ENCODE measurements at places on chromosomes 6 and 20.

DNA sequence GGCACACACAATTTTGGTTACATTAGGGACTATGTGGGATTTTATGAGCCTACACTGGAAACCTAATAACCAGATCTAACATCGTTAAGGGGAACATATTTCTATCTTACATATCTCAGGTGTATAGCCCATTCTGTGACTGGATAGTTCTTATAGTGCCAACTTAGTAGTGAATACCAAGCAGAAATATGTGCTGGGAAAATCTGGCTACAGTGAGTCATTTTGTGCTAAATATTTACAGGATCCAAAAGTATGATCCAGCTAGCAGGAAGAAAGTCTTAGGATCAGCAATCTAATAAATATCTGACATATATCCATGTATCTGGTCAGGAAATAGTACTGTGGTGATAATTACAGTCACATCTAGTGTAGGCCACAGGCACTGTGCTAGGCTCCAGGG is 94.6 kb upstream of the INSM1 start:
- no peak for DNase-seq

DNA sequence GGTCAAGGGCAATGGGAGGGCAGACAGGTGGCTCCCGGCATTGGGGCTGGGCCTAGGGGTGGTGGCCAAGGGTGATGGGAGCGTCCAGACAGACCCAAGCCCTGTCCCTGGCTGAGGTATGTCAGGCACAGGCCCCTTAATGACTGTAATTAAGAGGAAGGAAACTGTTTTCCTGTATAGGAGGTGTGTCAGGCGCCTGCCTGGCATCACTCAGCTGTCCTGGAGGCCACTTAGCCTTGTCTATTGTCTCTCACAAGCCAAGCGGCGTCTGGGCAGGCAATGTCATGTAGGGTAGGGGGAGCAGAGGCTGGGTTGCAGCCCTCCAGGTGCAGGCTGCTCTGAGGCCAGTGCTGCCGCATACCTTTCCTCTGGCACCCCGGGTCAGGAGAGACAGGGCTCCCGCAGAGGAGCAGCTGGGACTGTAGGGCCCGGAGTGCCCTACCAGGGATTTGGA is 3.9 kb upstream of the FAM83C start:
- DNase-seq, result no peak

GRCh38 chr6:115544765-115545671 is 515.7 kb downstream of the FRK start:
- DNase-seq, result no peak

DNA sequence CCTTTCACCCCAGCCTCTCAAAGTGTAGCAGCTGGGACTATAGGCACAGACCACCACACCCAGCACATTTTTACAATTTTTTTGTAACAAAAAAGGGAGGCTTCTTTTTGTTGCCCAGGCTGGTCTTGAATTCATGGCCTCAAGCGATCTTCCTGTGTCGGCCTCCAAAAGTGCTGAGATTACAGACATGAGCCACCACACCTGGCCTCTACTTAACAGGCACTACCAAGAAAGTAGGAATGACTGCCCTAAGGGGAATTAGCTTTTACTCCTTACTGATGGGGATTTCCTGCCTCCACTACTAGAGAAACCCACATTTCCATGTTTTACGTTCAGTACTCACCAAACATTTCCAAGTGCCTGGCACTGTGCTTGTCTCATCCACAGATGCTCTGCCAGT is 109.6 kb downstream of the CARMIL1 start:
- DNase-seq, result no peak

- DNase-seq, result no peak
These were observed 118.0 kb downstream of the DLL1 start for GRCh38 chr6:170172825-170173256.

DNA sequence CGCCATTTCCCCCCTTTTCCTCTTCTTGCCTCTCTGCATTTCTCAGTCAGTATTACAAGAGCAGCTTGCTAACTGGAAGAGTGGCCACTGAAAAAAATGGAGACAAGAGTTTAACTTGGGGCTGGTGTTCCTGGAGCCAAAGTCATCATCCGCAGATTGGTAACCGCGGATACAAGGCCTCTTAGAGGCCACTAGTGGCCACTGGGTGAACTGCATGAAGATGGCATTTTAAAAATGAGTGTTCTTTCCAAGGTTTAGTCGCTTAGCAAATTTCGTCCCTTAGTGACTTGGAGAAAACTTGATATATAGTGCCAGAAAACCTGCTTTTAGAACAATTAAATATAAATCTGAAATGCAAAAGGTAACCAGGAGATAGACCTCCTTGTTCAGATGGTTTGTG is 4.8 kb downstream of the F13A1 start:
- no peak for DNase-seq

DNA sequence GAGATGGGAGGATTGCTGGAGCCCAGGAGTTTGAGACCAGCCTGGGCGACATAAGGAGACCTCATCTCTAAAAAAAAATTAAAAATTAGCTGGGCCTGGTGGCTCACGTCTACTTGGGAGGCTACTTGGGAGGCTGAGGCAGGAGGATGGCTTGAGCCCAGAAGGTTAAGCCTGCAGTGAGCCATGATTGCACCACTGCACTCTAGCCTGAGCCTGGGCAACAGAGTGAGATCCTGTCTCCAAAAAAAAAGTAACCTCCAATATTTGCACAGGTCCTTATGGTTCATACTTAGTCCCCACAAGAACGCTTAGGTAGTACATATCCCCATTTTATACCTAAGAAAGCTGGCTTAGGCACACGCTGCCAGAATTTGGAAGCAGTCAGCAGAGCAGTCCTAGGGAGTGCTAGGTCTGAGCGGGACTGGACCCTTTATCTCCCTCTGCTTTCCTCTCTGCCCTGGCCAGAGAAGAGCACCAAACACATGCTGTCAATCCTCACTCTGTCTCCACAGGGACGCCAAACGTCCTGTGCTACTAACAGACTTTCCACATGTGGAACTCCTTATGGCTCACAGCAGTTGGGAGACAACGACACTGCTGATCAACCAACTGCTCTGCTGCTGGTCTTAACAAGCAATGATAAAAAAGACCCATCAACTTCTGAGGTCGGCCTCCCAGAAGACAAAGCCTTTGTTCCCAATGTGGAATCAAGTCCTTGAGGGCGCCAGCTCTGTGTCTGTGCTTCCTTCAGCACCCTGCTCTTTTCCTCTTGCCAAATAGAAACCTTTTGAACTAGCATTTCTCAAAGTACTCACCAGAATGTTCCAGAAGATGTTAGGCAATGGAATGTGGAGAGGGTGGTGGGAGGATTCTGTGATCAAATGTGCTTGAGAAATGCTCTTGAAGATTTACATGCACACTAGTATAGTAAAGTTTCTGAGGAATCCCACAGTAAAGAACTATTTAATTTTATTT is 226.3 kb upstream of the DTNBP1 start:
- no peak for DNase-seq

GRCh38 chr6:170111816-170112582 is 178.9 kb downstream of the DLL1 start:
- DNase-seq, result no peak

- DNase-seq, result no peak
These were observed 246.1 kb downstream of the TFAP2C start for GRCh38 chr20:56875052-56875659.

DNA sequence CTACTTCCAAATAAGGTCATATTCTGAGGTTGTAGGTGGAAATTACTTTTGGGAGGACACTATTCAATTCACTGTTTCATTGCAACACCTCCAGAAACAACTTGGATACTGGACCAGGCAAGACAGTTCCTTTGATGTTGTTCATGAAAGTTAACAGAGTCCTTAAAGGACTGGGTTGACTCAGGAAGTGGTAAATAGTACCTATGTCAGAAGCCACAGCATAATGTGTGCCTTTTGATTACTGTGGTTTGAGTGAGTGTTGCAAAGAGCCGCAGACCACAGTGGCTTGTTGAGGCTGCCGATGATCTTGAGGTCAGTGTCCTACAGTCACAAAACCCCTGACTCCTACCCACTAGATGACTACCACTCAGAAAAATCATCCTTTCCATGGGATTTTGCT is 10.9 kb downstream of the IL20RA start:
- no peak for DNase-seq

GRCh38 chr6:88165087-88165843 is 882 bp downstream of the CNR1 start:
- DNase-seq, result peak; percentile 57

DNA sequence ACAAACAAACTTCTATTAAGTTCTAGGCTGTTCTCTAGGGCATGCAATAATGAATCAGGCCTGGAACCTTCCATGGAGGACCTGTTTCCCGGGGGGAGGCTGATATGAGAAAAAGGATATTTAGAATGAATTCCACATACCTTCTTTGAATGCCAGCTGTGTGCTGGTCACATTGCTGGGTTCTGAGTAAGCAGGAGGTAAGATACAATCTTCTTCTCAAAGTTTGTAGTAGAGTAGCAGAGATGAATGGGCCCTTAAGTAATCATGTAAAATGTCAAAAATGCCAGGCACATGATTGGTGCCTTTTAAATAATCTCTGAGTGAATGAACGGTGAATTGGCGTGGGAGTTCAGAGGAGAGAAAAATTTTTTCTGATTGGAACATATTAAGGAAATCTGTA is 47.4 kb downstream of the TGM2 start:
- no peak for DNase-seq

GRCh38 chr20:38127920-38128528 is 37.0 kb downstream of the TGM2 start:
- DNase-seq, result no peak

DNA sequence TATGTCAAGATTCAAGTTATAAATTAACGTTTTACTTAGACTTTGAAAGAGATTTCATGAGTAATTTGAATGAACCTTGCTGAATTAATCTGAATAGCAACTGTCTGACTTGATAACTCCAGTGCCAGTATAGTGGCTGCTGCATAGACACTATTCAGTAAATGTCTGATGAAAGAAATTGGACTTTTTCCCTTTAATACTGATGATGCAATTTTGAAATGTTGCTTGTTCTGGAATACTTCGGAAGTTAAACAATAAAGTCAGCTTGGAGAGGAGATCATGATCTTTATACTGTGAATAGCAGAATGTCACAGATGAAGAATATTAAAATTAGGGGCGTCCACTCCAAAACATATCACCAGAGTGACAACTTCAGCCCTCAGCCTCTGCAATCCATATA is 3.6 kb upstream of the PGBD1 start:
- DNase-seq, result no peak

GRCh38 chr6:97508646-97509045 is 225.6 kb upstream of the MMS22L start:
- DNase-seq, result no peak

DNA sequence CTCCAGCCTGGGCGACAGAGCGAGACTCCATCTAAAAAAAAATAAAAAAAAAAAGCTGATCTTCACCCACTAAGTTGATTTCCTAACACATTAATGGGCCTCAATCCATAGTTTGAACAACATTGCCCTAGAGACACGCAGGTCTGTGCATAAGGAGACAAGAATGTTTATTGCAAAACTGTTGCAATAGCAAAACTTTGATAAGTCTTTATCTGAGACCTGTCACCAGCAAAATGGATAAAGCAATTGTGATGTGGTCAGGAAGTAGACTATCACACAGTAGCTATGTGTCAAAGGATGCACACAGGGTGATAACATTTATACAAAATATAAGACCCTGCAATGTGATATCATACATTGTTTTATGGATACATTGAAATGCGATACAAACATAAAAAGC is 4.2 kb upstream of the ITPR3 start:
- no peak for DNase-seq

GRCh38 chr6:162962093-162962492 is 234.3 kb downstream of the PACRG start:
- no peak for DNase-seq
